ENCODE measurements at places on chromosomes 11 and 22.
A peak's percentile ranks its signal among the peaks of the same experiment; 100 is the strongest.

DNA sequence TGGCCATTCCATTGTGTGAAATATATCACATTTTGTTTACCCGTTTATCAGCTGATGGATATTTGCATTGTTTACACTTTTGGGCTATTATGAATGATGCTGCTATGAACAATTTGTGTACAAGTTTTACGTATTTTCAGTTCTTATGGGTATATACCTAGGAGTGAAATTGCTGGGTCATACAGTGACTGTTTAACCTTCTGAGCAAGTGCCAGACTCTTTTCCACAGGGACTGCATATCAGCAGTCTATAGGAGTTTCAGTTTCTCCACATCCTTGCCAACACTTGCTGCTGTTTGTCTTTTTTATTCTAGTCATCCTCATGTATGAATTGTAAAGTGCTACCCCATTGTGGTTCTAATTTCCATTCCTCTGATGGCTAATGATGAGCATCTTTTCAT, 108.2 kb downstream of the EMSY start:
- DNase-seq = no peak

GRCh38 chr11:111829185-111829968, 42.0 kb downstream of the ALG9 start:
- no peak for DNase-seq

GRCh38 chr11:70333261-70333660, 62.8 kb downstream of the PPFIA1 start:
- no peak for DNase-seq

DNA sequence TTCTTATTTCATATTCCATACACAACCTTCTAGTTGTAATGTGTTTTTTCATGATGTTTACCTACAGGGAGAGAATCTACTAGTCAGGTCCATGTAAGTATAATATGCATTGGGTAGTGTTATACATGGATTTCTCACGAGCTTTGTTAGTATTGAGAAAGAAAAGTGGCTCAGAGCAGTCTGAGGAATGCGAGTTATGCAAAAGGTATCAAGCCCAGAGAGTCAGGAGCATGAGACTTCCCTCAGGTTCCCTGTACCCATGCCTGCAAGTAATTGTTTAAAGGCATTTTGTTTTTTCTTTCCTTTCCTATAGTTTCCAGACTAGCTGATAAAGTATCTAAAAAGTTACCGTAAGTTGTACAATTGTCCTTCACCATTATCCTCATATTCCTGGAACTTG, 66.1 kb downstream of the STK33 start:
- DNase-seq = no peak

DNA sequence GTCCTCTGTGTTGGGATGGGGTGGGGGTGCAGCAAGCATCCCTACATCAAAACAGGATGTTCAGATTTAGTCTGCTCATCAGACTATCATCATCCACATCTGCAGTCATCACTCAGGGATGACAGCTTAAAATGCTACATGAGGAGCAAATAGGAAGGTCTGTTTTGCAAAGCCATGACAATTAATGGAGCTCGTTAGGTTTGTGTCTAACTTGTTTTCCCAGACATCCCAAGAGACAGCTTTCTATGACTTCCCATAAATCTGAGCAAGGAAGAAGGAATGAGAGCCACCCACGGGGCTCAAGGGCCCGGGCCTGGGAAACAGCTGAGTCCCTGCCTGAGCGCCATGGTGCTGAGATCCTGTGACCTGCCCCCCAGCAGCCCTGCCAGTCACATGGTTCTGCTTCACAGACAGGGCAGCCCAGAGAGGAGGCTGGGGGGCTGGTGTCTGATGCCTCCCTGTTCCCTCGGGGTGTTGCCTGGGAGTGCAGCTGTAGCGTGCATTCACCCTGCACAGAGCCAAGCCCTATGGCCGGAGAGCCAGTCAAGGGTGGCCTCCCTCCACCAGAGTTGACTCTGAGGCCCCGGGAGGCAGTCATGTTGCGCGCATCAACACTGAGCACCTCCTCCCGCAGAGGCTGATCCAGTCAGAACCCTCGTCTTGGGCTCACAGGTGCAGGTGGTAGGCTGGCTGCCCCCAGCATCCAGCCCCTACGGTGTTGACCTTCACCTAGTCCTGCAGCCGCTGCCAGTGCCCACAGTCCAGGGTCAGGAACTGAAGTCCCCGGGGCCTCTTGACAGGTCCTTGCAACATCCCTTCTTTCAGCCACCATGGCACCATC, 12.1 kb downstream of the DERL3 start:
- DNase-seq = no peak

- no peak for DNase-seq
Measured at GRCh38 chr11:1087279-1087960, 12.7 kb downstream of the MUC2 start.

DNA sequence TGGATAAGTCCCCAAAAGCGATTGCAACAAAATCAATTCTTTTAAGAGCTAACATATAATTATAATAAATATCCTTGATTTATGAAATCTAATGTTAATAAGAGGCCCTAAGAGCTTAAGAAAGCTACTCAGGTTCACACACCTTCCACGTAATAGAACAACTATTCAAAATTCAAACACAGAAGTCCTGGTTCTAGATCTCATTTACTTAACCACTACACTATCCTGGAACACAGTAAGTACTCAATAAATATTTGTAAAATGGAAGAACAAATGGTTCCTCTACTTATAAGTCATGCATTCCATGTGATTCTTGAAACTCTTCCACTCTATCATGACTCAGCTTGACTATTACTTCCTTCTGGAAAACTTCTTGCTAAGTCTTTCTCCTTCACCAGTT, 268.2 kb downstream of the FAM181B start:
- DNase-seq = no peak

GRCh38 chr11:35619116-35619854, 1.0 kb downstream of the FJX1 start:
- DNase-seq = peak; percentile 7
